H1 (cell line): ENCODE measurements at places on chromosomes 5 and 9. TPM values are rescaled to one million over a fixed set of nuclear protein-coding genes. Genes with fewer than 3 reads are reported as not detected.

DNA sequence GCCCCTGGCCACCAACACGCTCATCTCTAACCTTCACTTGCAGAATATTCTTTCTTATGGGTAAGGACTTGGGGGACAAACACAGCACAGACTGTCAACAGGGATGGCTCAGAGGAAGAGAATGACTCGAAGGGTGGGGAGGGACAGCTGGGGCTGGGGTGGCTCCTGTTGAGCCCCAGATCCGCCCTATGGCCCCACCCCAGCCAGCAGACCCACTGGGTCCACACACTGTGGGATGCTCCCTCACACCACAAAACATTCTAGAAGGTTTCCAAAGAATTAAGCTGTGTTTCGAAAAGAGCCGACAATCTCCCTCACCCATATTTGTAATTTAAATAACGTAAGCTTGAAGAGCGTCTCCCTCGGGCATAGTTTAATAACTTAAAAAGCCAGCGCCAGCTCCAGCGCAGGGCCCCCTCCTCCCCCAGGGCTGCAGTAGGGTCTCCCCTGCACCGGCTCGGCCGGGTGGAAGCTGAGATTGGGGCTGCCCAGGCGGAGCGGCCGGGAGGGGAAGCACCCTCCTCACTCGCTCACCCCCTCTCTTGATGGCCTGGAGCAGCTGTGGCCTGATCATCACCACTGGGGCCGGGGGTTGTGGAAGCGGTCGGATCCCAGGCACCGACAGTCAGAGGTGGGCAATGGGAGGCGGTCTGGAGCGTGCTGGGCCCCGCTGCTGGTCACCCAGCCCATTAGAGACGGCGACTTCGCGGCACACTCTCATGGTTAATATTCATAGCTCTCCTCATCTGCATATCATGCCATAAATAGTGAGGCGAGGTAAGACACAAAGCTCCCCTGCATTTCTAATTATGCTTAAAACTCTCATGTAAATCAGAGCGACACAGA, 37.6 kb downstream of the NACC2 start:
- no peak for DNase-seq

DNA sequence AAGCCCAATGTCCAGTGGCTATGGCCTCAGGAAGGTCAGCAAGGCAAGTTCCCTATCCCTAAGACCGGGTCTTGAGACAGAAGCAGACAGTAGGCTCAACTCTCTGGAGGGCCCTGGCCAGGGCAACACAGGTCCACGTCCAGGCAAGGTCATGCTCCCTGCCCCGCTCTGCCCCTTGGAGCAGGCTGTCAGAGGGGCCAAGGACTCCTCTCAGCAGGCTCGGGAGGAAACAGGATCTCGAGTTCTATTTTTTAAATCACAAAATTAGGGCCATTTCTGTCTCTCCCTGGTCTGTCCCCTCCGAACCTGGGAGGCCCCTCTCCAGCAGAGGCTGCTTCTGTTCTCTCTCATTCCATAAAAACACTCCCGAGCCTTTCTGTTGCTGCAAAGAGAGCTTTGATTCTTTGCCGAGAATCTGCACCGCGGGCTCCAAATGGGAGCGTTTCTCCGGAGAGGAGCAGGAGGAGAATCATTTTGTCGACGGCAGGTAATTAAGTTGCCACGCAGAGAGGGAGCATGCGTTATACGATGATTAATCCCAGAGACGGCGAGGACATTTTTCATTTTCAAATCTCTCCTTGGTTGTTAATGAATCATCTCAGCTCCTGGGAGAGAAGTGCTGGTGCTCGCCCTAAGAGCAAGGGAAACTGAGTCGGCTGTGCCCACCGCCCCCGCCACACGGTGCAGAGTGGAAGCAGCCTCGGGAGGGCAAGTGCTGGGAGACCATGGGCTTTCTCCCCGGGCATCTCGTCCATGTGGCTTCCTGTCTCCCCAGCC, 24.5 kb upstream of the FCN1 start:
- no peak for DNase-seq

GRCh38 chr5:111511831-111512374, 432 bp downstream of the STARD4 start:
- DNase-seq: no peak

DNA sequence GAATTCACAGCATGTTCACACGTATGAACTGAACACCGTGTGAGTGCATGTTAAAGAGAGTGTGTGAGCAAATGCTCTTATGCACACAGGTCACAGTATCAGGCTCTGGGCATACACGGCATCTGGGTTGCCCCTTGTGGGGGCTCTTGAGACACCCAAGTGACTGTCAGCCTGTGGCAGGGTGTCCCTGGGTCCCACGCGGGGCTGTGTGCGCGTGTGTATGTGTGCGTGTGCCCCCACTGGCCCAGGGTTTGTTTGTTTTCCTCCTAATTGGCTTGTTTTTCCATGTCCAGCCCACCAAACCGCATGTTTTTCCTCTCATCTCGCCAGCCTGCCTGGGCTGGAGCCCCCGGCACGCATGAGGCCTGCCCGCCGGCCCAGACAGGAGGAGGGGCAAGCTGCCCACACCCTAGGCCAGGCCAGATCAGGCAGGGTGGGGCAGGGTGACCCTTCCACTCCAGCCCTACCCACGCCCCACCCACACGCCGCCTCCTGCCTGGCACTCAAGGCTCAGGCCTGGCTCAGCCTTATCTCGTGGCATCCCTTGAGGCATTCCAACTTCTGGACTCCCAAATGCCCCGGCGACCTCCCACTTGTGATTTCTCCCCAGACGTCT, 28.8 kb downstream of the CNTFR start:
- DNase-seq: no peak

DNA sequence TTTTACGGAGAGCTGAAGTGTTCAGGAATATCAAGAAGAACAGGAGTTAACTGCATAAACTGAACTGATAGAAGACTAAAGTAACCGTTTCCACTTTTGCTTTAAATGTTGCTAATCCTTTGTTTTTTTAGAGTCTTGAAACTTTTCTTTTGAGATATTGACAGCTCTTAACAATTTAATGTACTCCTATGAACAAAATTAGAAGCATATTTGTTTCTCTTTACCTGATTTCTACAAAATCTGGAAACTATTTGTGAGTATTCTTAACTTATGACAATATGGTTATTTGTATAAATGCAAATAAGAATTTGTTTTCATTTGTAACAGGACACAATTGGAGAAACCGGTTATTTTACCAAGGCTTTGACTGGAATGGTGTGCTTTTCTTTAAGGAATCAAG, 89.5 kb upstream of the FAM120A start:
- DNase-seq: no peak

- no peak for DNase-seq
Observed at GRCh38 chr5:1507457-1507856, 16.3 kb downstream of the LPCAT1 start.

- no peak for DNase-seq
Observed at GRCh38 chr5:147436596-147436995, 73.3 kb downstream of the DPYSL3 start.

- no peak for DNase-seq
Observed at GRCh38 chr9:68844631-68845612, 139.9 kb downstream of the PIP5K1B start.

DNA sequence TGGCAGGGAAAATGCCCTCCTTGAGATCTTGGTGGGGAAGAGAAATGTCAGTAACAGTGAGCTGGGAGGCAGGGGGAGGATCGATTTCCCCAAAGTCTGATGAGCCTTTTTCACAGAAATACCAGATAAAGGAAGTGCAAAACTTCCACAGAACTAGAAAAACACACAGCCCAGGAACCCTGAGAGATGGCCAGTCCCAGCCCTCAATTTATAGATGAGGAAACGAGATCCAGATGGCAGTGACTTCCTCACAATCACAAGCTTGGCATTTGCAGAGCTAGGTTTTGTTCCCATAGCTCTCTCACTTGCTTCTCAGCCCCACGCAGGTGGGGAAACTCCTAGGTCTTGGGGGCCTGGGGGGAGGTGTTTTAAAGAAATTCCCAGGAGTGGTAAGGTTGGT, 3.8 kb upstream of the GGTA1 start:
- DNase-seq: no peak

GRCh38 chr5:79236362-79236969, 535 bp downstream of the JMY start:
- no peak for DNase-seq

- no peak for DNase-seq
Observed at GRCh38 chr5:76522103-76522935, 100.9 kb downstream of the F2RL2 start.

DNA sequence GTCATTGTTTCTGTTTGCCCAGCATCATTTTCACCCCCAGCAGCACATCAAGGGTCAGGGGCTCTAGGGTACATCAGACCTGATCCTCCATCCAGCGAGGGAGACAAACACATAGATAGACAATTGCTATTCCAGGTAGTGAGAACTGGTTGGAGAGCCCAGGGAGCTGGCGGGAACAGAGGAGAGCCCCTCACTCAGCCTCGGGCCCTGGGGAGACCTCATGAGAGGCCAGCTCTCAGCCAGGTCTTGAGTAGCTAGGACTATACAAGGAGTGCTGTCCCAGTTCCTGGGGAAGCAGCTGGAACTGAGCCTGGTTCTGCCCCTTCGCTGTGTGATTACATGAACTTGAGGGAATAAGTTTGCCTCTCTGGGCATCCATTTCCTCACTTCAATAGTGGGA, 80.3 kb downstream of the HRH2 start:
- no peak for DNase-seq

DNA sequence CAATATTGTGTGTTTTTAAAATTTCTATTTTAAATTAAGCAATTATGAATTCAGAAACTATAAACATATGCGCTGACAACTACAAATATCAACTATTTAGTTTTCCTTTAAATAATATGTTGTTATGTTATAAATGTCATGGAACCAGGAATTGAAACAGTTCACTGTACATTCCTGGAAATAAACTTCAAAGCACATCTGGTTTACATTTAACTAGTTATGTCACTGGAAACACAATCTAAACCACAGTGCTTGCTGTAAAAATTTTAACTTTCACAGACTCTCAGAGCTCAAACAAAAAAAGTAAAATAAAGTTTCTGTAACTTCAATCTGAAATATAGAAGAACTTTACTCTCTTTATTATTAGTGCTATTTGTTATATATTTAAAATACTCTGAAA, 179.2 kb downstream of the FBN2 start:
- no peak for DNase-seq

DNA sequence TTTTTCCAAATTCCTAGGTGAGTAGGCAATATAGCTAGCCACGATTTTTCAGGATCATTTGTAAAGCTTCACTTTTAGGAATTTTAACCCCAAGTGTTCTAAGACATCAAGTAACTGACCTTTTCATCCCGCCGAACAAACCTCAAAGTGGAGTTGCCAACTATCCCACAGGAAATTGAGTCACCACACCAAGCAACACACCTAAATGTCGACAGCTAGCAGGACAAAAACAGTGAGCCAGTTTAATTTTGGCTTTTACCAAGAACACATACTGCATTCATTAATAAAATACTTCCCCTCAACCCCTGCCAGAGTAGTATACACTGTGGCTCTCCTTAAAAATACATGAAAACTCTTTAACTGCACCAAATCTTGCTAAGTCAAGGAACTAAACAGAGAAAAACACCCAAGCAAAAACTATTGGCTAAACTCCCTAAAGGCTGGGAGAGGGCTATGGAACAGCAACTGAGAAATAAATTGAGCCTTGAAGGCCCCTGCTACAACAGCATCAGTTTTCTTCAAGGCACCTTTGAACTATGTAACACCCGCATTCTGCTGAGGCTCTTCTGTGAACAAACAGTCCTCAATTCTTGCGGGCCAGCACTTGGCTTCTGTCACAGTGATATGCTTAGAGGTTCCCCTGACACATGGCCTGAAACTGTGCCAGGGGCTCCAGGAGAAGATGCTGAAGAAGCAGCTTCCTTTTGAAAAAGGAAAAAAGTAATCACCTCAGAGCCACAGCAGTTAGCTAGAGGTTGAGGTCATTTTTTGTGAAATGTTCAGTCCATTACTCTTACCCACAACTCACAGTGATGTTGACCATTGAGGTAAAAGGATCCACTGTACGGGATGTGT, 459.6 kb downstream of the RAB3C start:
- no peak for DNase-seq

DNA sequence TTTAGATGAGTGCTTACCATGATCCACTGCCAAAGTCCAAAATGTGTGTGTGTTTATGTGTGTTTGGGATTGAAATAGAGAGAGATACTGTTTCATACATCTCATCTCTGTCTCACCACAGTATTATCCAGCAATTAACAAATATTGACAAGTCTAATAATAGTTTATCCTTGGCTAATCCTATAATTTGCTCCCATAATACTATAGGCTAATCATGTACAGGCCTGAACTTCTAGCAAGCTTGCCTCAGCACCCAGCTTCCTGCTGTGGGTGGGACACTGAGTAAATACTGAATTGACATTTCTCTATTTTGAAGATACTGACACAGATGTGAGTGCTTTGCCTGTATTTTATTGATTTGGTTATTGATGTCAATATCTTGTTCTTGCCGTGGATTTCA, 35.3 kb upstream of the KCNV2 start:
- no peak for DNase-seq

- DNase-seq: no peak
Observed at GRCh38 chr5:93886917-93887361, 145.5 kb upstream of the POU5F2 start.

DNA sequence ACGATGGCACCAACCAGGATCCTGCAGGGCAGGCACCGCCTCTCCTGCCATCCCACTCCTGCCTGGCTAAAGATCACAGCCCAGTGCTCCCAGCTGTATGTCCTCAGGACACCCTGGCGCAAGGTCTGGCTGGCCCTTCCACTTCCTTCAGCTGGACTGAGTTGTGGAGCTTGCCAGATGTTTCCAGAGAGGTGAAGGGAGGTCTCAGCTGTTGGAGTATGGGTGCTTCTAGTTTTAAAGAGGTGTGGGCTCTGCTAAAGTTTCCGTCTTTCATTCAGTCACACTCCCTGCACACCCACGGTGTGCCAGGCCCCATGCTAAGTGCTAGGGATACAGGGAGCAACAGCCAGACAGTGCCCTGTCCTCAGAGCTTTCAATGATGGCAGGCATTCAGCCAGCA, 34.1 kb downstream of the C5orf15 start:
- no peak for DNase-seq

DNA sequence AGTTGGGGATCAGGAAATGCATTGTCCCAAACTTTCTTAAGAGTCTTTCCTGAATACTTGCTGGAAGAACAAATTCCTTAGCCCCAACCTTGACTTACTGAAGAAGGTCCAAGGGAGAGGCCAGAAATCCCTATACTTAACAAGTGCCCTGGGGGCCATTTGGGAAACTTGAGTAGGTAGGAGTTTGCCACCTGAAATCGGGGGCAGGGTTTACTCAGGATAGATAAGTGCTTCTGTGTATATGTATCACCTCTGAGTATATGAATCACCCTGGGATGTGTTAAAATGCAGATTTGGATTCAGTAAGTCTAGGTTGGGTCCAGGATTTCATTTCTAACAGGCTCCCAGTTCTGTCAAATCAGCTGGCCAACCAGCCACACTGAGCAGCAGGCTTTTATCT, 47.9 kb upstream of the MYO10 start:
- DNase-seq: no peak

LEAP2 gene
- total RNA-seq: 1.1 and 2.9 TPM in 2 replicates

SPINK6 gene
- not detected in 2 replicates for total RNA-seq

SPATA31C1 gene
- total RNA-seq: 0.11 TPM in 1 of 2 replicates, not detected in the other

SLC36A2 gene
- total RNA-seq: not detected in 2 replicates
